ENCODE measurements at places on chromosomes 11 and 22.
A peak's percentile ranks its signal among the peaks of the same experiment; 100 is the strongest.

DNA sequence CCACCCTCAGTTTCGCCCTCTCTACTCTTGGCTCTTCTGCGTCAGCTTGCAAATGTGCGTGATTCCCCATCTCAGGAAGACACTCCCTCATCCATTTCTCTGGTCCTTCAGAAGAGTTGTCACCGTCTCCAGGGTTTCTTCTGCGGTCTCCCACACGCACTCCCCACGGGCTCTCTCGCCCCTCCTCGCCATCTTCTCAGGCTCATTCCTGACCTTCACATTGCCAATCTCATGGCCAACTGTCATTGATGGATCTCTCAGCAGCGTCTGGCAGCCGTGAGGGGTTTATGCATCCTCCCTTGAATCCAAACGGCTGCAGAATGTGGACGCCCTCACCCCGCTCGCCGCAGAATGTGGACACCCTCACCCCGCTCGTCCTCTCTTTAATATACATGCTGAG, 10.5 kb downstream of the SYNGR1 start:
- no peak for DNase-seq

GRCh38 chr11:27233654-27234042, 129.4 kb downstream of the CCDC34 start:
- DNase-seq, result no peak

DNA sequence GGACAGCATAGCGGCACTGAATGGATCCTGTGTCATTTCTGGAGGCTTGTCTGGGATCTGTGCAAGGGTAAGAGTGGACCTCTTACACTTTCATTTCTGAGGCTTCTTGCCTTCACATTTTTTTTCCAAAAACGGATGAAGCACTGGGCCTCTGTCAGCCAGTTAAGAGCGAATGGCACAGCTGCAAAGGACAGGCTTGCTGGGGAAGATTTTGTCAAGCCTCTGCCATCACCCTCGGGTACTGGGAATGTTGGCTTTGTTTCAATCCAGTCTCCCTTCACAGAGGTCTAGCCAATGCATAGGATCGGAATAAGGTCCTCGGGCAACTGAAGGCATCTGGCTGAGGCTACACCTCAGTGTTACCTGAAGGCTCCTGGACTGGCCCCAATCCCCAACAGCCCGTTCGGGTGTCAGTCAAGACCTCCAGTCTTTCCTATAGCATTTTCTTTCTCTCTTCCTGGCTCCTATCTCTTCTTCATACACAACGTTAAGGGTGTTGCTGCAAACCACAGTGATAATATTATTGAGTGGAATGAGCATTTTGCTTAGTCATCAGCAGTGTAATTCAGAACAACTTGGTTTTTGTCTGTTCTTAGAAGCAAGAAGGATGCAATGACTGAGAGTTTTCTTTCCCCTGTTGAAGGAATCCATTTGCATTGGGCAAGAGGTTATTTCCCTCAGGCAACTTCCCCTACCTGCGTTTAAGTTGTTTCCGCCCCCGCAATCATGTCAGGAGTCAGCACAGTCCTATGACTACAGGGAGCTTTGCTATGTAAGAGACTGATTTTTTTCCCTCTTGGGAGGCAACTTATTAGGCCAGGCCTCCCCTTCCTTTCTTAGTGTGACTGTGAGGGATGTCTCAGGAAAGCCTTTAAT, 22.8 kb downstream of the NPAT start:
- DNase-seq, result no peak

DNA sequence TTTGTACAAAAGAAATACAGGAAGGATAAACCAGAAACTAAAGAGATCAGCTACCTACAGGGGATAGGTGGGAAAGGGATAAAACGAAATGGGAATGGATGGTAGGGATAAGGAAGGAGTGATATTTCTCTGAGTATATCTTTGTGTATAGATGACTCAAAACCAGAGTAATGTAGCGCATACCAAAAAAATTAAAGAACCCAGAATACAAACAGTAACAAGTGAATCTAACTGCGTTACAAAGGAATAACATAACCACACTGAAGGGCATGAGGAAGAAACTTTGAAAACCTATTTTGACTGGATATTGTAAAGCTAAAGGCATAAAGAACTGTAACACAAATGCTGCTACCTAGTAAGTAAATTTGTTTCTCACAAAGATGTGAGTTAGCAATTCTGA, 37.9 kb downstream of the MAPK1 start:
- DNase-seq, result no peak

- no peak for DNase-seq
Observed at GRCh38 chr11:116224154-116224888, 548.5 kb downstream of the BUD13 start.

DNA sequence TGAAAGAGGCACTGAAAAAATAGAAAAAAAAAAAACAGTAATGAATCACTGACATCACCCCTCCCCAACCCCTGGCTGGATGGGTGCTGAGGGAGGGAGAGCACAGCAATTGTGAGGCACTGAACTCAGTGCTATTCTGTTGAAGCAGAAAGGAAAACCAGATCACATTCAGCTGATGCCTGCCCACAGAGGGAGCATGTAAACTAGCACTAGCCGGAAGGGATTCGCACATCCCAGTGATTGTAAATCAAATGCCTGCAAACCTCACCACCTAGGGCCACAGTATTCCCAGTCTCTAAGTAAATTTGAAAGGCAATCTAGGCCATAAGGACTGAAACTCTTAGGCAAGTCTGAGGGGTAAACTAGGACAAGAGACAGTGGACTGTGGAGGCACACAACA, 772.0 kb upstream of the CCDC179 start:
- DNase-seq, result no peak

DNA sequence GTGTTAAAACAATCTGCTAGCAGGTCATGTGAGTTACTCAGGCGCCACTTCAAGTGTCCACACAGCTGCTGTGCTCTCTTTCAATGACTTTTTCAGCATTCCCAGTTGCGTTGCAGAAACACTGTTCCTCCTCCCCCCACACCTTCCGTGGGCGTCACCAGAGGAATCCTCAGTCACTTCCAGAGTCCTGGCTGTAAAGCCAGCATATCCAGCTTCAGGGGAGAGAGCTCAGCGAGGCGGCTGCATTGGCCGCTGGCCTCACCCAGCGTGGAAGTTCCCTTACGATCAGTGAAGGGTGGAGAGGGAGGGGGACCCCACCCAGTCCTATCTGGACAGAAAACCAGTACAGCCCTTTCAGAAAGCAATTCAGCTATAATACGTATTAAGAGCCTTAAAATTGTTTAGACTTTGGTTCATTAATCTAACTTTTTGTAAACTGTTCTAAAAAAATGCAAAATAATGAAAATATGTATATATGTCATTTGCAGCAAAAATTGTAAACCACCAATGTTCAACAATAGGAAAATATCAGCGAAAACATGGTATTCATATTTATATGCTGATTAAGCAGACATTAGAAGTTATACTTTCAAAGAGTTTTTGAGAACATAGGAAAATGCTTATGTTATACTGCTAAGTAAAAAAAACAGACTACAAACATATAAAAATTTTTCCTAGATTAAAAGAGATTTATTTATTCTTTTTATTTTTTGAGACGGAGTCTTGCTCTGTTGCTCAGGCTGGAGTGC, 2.8 kb upstream of the ANO9 start:
- no peak for DNase-seq

GRCh38 chr11:76686261-76687079, 15.9 kb upstream of the LRRC32 start:
- no peak for DNase-seq

DNA sequence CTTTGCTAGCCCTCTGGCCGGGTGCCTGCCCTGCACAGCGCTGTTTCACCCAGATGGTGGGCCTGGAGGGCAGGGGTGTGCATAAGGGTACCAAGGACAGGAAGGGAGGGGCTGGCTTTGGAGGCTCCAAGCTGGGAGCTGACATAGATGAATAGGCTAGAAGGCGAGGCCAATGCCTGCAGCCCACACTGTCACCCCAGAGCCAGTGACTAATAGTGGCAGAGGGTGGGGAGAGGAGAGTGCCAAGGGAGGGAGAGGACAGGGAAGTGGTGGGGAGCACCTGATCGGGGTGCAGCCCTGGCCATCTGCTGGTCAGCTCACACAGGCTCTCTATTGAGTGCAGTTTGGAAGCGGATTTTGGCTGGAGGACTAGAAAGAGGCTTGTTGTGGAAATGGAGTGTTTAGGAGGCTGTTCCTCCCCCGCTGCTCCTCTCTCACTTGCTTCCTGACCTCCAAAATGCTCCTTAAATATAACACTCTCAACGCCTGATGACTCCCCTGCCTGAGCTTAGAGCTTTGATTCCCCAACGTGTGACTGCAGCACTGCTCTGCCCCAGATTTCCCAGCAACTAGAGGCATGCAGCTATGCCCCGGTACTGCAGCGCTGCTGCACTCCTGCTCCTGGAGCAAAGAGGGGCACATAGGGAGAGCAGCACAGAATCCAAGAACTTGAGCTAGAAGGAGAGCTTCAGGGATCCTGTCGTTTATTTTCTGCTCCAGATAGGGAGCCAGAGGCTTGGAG, 89.2 kb downstream of the GRAMD1B start:
- DNase-seq, result no peak

DNA sequence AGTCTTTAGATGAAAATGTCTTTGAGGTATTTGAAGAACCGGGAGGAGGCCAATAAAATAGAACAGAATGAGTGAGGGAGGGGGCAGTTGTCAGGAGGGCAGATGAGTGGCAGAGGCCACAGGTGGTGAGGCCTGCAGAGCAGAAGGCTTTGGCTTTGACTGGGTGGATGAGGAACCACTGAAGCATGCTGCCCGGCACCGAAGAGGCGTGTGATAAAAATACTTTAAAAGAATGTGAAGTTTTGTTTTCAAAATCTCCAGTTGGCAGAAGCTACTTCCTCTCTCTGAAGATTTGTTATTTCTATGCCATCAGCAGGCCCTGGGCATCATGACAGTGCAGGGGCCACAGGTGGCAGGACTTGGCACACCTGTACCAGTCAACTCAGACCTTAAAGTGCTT, 6.3 kb downstream of the MS4A12 start:
- no peak for DNase-seq

GRCh38 chr11:58609723-58610122, 12.7 kb upstream of the CNTF start:
- DNase-seq, result no peak

DNA sequence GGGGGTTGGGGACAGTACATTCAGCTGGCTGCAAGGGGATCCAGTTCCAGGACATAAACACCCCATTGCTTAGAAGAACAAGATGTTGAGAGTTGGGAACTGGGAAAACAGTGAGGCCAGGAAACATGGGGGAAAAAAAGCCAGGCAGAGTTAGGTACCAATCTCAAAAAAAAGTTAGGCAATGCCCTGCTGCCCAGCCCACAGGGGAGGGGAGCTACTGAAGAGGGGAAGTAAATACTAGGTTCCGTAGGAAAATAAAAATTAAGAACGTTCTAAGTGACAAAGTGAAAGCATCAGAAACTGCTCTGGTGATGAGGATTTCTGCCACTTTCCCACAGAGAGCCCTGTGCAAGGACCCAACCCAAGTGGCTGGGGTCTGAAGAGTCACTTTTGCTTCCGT, 12.0 kb downstream of the SPTBN2 start:
- no peak for DNase-seq

GRCh38 chr11:47391077-47391583, 12.8 kb upstream of the SPI1 start:
- no peak for DNase-seq

DNA sequence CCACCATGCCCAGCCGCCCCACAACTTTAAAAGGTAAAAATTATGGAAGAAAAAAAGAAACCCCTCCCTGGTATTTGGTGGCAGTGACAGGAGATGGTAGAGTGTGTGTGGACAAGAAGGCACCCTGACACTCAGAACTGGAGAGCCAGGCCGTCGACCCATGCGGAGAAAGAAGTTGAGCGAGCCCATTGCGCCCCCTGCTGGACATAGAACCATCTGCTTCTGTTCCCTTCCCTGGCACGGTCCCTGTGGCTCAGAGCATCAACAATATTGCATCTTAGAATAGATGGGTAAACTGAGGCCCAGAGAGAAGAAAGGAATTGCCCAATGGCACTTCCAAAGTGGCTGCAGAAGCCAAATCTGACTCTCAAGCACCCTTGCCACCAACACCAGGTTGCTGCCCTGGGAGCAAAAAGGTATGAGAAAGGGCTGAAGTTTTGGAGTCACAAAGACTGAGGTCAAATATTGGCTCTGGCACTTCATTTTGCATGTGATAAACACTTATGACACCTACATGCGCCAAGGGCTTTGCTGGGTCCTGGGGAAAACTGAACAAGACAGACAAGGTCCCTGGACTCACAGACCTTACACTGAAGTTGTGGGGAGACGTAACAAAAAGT, 8.6 kb downstream of the MRPL11 start:
- DNase-seq, result peak; percentile 59

DNA sequence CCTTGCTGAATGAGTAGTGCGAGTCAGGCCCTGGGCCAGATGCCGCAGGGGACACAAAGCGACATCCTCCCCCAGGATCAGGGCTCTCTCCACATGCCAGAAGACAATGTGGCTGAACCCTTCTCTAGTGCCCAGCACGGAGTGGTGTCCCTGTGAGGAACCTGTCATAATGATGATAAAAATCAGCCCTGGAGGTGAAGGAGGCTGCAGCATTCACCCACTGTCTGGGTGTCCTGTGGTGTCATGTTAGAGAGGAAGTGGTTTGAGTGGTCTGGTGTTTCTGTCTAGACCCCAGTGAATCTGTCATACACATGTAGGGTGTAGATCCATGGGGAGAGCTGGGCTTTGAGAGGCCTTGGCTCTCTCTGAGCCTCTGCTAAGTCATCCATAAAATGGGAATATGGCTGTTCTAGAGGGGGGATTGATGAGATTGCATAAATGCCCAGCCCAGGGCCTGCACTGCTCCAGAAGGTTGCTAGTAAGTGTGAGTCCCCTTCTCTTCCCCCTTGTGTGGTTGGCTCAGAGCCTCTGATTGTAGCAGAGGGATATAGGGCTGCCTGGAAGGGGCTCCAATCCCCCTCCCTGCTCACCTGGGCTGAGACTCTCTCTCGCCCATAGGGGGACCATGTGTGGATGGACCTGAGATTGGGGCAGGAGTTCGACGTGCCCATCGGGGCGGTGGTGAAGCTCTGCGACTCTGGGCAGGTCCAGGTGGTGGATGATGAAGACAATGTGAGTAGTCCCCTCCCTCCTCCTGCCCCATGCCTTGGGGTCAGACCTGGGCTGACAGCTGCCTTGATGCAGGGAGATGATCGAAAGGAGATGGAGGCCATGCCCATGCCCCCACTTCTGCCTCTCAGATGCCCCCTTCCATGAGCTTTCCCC, 14.3 kb downstream of the MYO7A start:
- DNase-seq, result no peak

DNA sequence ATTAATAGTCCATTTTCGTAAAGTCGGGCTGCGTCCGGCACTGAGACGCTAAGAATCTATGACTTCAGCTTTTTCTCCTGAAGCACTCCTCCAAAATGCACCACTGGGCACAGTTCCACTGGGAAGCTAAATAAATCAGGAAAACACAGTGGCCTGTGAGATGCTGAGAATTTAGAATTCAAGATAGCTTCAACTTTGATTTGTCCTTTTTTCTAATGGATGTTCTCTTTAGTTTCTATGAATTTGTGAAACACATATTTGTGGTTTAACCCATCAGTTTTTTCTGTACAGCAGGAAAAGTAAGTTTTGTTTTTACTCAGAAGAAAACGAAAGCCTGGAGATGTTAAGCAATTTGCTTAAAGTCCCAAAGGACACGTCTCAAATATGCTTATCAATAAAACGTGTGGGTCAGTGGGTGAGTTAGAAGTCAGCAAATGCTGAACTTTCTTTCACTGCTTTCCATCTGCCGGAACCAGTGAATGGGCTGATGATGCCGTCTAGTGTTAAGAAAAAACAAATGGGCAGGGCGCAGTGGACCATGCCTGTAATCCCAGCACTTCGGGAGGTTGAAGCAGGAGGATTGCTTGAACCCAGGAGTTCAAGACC, 40.7 kb upstream of the CLMP start:
- DNase-seq, result no peak

All from mesothelial cell of epicardium (in vitro differentiated cells).